ENCODE measurements at places on chromosomes 11 and 22.

DNA sequence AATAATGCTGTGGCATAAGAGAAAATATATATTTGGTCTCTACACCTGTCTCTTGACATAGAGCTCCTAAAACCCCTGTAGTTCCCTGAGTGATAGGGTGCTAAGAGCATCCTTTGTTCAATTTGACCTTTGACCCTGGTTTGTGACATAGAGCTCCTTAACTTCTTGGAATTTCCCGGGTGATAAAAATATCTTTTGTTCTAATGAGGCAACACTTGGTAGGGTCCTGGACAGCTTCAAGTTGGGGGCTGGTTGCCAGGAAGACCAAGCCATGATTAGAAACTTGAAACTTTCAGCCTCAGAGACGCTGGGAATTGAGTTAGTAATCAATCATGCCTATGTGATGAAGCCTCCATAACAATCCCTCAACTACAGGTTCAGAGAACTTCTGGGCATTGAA lies 105.4 kb downstream of the CASP12 start:
- DNase-seq, result no peak

DNA sequence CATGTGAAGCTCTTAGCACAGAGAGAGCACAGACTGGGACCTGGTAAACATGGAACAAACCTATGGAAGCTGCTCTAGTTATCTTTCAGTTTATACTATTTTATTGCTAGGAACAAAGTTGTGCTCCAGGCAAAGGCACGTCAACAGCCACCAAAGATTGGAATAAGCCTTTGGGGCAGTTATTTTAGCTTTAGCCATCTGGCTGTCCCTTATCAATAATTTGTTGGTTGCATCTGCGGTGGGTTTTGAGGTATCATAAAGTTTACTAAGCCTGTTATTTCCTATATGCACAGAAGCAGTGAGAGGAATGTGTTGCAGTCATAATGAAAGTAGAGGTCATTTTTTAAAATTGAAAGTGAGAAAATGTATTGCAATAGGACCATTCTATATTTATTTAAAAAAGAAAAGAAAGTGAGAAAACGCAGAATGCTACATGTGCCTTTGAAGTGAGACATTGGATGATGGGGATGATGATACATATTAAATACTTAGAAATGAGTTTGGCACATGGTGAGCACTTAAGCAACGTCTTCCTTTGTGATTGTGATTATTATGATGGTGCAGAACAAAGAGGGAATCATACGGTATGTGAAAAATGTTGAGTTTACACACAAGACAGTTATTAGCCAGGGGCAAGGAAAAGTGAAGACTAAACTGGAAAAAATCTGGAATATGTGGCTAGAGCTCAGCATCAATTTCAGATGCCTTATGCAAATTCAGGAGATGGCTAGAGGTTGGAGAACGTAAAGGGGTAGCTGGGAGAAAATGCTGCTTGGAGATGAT lies 58.3 kb downstream of the PRR5L start:
- no peak for DNase-seq

DNA sequence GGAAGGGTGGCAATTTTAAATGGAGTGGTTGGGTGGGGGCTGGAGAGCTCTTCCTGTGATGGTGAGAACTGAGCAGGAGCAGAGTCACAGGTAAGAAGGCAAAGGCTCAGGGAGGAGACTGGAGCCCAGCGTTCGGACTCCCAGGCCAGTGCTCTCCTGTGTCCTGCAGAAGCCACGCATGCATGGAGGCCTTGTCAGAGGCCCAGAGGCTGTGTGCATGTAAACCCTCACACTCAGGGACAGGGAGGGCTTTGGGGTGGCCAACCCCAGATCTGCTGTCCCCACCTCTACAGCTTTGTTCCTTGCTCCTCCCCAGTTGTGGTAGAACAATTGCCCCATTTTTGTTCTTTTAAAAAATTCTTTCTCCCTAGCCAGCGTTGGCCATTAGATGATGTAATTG lies 130.4 kb upstream of the PARVA start:
- no peak for DNase-seq

DNA sequence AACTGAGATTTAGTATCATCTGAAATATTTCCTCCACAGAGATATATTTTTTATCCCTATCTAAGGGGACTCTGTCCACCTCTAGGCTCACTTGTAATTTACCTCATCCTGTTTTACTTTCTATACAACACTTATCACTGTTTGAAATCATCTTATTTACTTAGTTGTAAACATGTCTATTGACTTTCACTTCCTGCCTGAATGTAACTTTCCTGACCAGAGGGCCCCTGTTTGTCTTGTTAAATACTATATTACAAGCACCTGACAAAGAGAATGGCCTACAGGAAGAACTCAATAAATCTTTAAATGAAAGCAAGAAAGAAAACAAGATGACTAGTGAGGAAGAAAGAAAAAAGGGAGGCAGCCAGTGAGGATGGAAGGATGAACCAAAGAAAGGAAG lies 1727.5 kb downstream of the LRRC4C start:
- peak; percentile 6 for DNase-seq

GRCh38 chr11:47099214-47099917 lies 77.3 kb downstream of the ARFGAP2 start:
- peak; percentile 39 for DNase-seq

- no peak for DNase-seq
These were observed 1179.0 kb downstream of the LRRC4C start for GRCh38 chr11:40280159-40281051.

DNA sequence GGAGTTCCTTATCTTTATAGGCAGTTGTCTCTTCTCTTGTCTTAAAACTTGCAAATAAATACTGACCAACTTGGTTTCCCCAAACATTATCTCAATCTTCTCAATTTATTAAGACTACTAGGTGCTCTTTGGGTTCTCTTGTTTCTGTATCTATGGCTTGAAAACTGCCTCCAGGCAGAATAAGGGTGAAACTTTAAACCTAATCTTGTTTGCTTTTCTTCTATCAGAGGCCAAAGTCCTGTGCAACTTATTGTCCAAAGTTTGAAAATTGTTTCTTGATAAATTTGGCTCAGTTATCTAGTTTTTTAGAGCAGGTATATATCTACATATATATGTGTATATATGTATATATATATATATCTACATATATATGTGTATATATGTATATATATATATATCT lies 110.1 kb upstream of the ANO5 start:
- no peak for DNase-seq

GRCh38 chr11:116930177-116930576 lies 92.8 kb upstream of the APOA1 start:
- DNase-seq, result no peak

GRCh38 chr22:40193429-40194421 lies 16.0 kb downstream of the TNRC6B start:
- no peak for DNase-seq

DNA sequence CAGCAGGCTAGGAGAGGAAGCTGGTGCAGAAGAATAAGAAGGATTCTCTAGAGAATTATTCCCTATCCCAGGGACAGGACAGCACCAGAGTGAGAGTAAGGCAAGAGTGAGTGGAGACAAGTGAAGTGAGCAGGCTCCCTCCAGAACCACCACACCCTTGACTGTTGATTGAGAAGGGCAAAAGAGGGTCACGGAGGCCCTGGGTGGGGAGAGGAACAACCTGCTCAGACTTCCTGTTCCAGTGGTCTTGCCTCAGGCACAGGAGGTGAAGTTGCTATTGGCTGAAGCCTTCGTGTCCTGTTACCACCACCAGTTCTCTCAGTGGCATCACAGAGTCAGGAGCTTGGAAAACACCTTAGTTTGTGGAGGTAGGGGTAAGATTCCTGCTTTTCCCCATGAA lies 51.7 kb upstream of the CCDC89 start:
- DNase-seq, result no peak

GRCh38 chr11:62806611-62807121 lies 1.4 kb upstream of the NXF1 start:
- DNase-seq, result no peak

- DNase-seq, result no peak
These were observed 36.0 kb downstream of the TENM4 start for GRCh38 chr11:79404806-79405205.

GRCh38 chr11:134949121-134950090 lies 537.4 kb upstream of the B3GAT1 start:
- no peak for DNase-seq

DNA sequence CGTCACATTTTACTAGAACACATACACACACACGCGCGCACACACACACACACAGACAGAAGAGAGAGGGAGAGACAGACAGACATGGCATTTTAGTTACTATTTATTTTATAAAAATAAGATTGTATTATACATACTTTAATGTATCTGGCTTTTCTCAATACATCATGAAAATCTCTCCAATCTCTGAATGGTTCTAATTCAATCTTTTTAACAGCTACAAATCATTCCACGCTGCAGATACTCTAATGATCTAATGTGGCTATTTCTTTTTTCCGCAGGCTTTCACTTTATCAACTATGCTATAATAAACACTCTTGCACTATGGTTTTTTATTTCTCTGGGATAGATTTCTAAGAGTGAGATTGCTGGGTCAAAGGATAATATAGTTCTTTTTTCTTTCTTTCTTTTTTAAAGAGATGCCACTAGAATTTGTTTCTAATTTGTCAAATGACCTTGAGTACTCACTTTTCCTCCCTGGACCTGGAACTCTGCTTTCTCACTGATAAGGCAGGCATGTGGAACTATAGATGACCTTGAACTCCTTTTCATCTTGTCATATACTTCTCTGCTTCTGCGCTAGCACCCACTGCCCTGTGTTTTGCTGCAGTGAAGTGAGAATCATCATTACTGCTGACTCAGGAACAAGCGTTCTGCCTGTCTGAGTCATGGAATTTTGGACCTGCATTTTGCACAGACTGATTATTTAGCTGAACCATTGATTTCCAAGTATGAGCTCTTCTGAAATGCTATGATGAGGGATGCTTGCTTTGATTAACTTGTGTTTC lies 4.9 kb upstream of the SLC6A5 start:
- DNase-seq, result no peak

GRCh38 chr11:24820541-24820940 lies 323.7 kb downstream of the LUZP2 start:
- DNase-seq, result no peak

GRCh38 chr11:58905721-58906547 lies 33.4 kb upstream of the GLYATL1 start:
- no peak for DNase-seq

- no peak for DNase-seq
These were observed 32.8 kb downstream of the KCNQ1OT1 start for GRCh38 chr11:2666828-2667570.

GRCh38 chr22:33823552-33823951 lies 96.7 kb downstream of the LARGE1 start:
- no peak for DNase-seq

- DNase-seq, result no peak
These were observed 7.3 kb downstream of the NEAT1 start for GRCh38 chr11:65429724-65430405.

- no peak for DNase-seq
These were observed 82.1 kb upstream of the MTMR2 start for GRCh38 chr11:96006037-96006436.

DNA sequence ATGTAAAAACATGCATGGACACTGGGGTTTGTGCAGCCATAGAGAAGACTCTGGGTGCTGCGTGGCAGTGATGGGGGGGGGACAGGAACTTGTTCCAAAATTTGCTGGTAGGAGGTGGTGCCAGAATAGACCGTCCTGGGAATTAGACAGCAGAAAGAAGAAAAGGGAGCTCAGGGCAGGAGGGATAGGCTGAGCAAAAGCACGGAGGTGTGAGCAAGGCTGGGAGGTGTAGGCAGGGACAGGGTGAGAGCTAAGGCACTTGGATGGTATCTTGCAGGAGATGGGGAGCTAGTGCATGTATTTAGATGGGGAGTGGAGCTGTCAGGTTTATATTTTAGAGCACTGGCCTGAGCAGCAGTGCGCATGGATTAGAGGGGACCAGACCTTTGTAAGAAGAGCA lies 53.8 kb downstream of the PKNOX2 start:
- no peak for DNase-seq

DNA sequence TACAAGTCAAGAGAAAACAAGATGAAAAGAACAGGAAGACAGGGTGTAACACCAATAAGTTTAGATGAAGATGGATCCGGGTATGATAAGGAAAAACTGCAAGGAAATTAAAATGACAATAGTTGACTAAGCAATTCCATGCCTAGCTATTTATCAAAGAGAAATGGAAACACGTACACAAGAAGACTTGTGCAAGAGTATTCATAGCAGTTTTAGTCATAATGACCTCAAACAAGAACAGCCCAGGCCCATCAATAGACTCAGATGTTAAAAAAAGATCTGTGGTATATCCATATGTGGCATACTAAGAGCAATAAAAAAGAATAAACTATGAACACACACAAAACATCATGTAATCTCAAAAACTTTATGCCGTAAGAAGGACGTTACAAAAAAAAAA lies 33.2 kb downstream of the SLC5A12 start:
- DNase-seq, result no peak

DNA sequence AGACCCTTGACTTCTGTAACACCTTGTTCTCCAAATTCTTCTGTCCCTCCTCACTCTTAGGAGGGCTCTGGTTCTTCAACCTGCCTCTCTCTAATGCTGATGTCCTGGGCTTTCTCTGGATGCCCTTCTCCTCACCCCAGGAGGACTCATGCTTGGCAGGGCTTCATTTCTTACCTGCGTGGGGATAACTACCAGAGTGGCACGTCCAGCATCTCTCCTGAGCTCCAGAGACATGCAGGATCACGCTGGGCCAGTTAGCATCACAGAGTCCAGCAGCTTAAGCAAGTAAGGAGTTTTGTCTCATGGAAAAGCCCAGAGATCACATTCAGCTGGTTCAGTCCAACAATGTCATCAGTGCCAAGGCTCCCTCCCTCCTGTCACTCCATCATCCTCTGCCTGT lies 36.4 kb downstream of the RTL6 start:
- DNase-seq, result no peak

GRCh38 chr11:66974724-66975404 lies at the start of gene C11orf86:
C11orf86 (plus strand) TSS chr11:66975304; CDS start chr11:66975363, 59 bp downstream.
- no peak for DNase-seq

DNA sequence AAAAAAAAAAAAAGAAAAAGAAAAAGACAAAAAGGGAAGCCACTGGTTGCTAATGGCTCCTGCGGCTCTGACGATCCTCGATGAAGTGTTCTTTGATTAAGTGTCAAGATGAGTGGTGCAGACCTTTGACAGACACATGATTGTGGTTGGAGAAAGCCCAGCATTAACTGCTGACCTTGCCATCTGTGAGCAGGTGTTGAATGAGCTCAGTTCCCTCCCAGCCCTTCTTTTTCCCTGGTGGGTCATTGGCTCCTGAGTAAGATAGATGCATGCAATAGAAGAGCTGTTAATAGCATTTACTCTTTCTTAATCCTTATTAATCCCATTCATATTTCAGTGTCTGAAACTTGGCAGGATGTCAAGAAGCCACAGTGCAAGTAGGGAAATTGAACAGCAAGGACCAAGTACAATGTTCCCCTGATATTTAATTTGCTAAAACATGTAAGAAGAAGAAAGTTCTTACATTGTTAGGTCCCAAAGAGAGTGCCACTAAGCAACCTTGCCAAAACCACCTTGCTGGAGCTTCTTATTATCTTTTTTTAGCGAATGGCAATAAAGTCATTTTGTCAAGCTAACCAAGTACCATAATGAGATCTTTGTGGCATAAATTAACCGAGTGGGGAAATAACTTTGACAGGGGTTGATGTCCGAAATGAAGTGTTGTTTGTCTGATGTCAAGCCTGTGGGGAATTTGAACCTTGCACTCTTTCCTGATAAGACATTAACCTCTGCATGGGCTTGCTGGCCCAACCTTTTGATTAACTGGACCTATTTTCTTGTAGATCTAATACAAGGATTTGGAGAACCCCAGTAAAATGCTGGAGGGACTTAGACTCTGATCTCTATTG lies 113.7 kb downstream of the PTPRJ start:
- peak; percentile 56 for DNase-seq
